ENCODE measurements at places on chromosomes 6 and 20. TPM values are rescaled to one million over a fixed set of nuclear protein-coding genes. Genes with fewer than 3 reads are reported as not detected.

- no peak for DNase-seq
These were observed 27.7 kb upstream of the KCNG1 start for GRCh38 chr20:51050531-51051075.

DNA sequence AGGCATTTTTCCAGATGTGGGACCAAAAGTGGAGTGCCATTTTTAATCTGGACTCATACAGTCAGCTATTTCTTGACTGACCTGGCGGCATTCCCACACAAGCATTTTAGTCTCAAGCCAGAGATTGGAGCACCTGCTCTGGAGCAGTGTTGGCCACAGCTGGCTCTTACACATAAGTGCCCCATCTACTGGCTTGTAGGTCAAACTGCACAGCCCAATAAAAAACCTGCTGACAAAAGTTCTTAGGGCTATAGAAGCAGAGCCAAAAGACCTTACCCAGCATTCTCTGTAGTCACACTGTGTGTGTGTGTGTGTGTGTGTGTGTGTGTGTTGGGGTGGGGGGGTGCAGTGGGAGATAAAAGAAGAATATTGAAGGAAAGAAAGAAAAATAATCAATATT, 38.6 kb upstream of the SENP6 start:
- DNase-seq, result no peak

GRCh38 chr6:100796049-100796823, 84.9 kb downstream of the ASCC3 start:
- no peak for DNase-seq

DNA sequence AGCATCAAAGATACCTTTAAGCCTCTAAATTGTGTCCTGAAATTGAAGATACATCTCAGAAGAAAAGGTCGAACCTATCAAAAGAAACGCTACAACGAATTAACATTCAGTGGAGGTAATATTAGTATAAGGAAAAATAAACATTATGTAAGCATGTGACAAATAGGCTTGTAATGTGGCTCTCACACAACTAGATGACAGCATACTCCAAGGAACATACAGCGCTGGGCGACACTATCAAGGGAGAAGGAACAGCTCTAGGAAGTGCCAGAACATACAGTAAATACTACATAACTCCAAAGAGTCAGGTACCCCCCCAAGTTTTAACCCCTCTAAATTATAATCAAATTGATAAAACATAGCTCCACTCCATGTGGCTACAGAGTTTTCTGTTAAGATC, 103.5 kb downstream of the LAMP5 start:
- no peak for DNase-seq

- no peak for DNase-seq
These were observed 540.5 kb downstream of the BTBD3 start for GRCh38 chr20:12458241-12458640.

GRCh38 chr6:150685860-150686259, 86.2 kb downstream of the PLEKHG1 start:
- DNase-seq, result no peak

DNA sequence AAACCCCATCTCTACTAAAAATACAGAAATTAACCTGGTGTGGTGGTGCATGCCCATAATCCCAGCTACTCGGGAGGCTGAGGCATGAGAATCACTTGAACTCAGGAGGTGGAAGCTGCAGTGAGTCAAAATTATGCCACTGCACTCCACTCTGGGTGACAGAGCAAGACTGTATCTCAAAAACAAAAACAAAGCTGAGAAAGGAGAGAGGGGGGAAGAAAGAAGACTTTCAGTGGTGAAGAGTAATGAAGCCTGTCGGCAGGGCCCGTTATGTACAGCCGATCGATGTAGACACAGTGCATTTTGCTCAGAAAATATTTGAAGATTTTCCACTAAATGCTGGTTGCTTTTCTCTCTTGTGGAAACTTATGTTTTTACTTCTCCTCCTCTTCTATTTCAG, 13.8 kb downstream of the VAPB start:
- no peak for DNase-seq

DSP gene
- 3.4 TPM for total RNA-seq

FAM83C gene
- total RNA-seq, result not detected

ARG1 gene
- 1.8 TPM for total RNA-seq

All from posterior vena cava (tissue), 2 donors.